ENCODE measurements at places on chromosomes 16 and 17.
A peak's percentile ranks its signal among the peaks of the same experiment; 100 is the strongest.

DNA sequence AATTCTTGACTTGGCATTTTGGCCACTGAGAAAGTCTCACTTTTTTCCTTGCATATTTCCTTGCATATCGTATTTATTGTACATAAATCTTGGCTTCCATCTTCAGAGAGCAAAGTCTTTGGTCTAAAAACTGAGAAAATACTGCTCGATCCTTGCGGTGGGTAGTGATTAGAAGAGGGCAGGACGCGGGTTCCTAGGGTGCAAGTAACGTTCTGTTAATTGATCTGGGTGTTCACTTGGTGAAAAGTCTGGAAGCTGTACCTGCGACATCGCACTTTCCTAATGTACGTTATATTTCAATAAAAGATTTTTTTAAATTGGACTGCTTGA is 758 bp upstream of the UBALD2 start:
- no peak for DNase-seq

DNA sequence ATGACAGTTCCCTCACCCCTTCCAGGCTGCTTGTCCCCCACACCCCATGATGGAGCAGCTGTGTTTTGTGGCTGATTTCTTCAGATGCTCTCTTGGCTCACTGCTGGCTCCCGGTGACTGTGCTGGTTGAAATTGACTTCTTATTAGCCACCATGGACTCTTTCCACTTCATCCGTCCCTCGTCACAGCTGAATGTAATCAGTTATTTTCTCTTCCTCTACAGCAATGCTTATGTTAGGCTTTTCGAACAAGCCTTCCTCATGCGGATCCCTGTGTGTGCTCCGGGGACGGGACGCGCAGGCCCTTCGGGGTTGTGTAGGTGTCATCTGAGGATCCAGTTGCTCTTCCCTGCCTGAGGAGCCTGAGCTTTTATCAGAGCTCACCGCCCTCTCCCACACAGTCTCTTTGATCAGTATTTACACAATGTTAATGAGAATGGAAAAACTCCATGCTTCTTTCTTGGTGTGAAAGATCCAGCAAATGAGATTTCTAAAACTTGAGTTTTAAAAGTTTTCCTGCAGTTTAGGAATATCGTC is 87.5 kb downstream of the RPTOR start:
- no peak for DNase-seq

DNA sequence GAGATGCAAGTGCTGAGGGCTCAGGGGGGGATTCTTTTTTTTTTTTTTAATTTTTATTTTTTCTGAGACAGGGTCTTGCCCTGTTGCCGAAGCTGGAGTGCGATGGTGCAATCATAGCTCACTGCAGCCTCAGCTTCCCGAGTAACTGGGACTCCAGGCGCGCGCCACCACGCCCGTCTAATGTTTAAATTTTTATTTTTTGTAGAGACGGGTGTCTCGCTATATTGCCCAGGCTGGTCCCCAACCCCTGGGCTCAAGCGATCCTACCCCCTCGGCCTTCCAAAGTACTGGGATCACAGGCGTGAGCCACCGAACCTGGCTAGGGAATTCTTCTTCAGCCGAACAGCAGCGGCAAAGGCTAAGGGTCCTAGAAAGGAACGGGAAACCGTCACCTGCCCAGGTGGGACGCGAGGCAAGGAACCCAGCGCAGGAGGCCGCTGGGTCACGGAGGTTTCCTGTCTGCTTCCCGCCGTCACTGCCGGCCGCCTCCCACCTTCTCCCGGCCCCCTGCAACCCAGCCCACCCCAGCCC is 13.3 kb upstream of the OR1F1 start:
- no peak for DNase-seq

GRCh38 chr17:73096211-73096610 is 3.7 kb upstream of the SLC39A11 start:
- DNase-seq: no peak

- DNase-seq: no peak
Observed at GRCh38 chr16:8541868-8542267, 48.4 kb downstream of the TMEM114 start.

GRCh38 chr16:10383626-10384025 is 2.2 kb upstream of the ATF7IP2 start:
- no peak for DNase-seq

- no peak for DNase-seq
Observed at GRCh38 chr17:10010752-10011151, 105.7 kb upstream of the RCVRN start.

DNA sequence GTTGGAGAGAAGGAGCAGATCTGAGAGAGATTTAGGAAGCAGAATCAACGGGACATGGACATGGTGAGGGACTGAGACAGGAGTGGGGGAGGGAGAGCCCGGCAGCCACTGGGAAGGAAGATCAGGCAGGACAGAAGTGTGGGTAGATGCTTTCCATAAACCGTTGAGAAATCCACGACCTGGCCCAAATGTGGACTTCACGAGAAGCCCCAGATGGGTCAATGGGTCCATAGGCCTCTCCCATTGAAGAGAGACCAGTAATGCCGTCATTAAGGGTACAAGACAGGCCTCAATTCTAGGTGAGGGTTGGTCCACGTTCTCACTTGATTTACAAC is 530 bp upstream of the CCL22 start:
- DNase-seq: no peak

DNA sequence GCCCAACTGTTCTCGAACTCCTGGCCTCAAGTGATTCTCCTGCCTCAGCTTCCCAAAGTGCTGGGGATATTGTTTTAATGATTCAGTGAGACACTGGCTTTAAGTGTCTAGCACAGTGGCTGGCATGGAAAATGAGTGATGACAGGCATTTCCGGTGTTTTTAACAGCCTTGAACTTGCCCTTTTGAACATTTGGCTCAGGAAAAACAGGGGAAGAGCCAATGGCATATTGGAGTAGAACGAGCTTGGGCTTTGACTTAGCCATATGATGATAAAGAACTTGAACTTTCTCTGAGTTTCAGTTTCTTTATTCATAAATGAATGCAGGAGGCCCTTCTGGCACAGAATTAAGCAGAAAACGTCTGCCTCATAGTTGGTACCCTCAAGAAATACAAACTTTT is 145.0 kb upstream of the HS3ST4 start:
- DNase-seq: no peak

GRCh38 chr17:1606352-1606985 is 22.2 kb downstream of the SLC43A2 start:
- DNase-seq: no peak

DNA sequence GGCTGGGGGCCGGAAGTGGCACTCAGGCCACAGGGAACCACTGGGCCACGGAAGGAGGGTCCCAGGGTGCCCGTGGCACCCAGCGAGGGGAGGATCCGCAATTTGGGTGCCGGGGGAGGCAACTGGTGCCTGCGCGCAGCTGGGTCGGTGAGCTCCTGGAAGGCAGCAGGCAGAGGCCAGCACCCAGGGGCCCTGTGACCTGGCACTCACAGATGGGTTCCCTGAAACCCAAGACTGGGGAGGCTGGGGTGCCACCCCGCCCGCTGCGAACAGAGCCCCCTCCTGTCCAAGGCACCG is 663 bp downstream of the SSTR5 start:
- no peak for DNase-seq

DNA sequence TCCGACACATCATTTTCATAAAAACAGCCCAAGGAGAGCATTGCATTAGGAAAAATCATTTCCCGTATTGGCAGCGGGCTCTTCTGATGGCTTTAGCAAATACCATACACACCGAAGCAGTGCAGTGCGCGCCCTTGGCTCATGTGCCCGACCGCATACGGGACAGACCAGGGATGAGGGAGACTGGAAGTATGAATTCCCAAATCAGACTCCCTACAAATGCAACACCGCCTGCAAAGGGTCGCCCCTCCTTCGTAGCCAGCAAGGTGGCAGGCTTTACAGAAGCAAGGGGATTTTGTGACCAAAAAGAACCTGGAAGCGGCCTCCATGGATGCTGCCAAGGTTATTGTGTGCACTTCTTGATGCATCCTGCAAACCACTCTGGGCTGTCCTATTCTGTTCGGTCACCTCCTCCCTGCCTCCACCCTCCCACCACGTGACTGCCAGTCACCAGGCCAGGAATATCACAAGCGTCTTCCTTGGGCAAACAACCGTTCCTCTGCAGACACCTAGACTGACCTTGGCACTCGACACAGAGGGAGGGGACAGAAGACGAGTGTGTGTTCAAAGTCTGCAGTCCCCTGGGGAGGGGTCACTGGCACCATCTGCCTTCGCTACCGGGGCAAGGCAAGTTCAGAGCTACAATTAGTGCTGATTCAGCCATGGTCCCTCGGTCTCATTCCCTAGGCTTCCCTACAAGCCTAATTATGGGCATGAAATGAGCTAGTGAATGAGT is 460.4 kb downstream of the SLC39A11 start:
- DNase-seq: no peak

DNA sequence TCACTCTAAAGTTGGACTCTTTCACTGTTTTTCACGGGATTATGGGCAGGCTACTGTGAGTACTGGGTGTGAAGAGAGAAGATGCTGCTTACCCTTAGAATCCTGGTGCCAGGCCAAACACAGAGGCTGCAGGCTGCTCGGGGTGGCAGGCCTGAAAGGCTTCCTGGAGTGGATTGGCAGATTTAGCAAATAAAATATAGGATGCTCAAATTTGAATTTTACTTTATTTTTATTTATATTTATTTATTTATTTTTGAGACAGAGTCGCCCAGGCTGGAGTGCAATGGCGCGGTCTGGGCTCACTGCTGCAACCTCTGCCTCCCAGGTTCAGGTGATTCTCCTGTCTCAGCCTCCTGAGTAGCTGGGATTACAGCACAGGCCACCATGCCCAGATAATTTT is 14.9 kb upstream of the STAC2 start:
- no peak for DNase-seq

GRCh38 chr17:75345514-75346167 is 56.4 kb upstream of the SLC25A19 start:
- DNase-seq: no peak

GRCh38 chr17:7293816-7294613 is 424 bp downstream of the YBX2 start:
- DNase-seq: peak; percentile 43

DNA sequence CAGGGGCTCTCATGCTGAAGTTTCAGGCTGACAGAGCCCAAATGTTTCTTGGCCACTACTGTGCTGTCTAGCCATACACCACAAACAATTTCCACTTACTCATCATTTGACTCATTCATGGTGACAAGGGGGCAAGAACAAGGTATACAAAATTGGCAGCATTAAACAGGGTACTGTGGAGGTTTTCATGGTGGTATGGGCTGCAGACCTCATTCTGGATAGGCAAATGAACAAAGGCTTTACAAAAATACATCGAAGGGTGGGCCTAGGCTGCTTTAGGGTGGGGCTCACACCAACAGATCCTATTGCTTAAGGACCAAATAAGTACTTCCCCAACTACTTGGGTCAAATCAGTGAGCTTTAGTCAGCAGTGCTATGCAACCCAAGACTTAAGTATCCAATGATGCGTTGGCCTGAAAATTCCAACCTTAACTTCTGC is 53.0 kb downstream of the N4BP1 start:
- no peak for DNase-seq

- DNase-seq: no peak
Observed at GRCh38 chr16:89748921-89749320, 27.6 kb downstream of the ZNF276 start.

DNA sequence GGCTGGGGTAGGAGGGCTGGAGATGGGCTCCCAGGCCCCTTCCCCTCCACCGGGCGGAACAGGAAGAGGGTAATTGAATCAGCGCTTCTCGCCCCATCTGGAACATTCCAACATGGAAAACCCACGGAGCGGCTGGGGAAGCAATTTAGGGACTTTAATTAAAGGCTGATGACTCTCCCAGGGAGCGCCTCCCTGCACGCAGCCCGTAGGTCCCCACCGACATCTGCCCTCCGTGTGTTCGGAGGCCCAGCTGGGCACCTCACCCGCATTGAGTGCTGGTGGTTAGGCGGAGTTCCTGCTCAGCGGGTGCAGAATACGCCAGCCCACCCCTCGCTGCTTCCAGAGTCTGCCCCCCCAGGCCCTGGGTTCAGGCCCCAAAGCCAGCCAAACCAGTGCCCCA is 10.0 kb downstream of the HS3ST6 start:
- no peak for DNase-seq

DNA sequence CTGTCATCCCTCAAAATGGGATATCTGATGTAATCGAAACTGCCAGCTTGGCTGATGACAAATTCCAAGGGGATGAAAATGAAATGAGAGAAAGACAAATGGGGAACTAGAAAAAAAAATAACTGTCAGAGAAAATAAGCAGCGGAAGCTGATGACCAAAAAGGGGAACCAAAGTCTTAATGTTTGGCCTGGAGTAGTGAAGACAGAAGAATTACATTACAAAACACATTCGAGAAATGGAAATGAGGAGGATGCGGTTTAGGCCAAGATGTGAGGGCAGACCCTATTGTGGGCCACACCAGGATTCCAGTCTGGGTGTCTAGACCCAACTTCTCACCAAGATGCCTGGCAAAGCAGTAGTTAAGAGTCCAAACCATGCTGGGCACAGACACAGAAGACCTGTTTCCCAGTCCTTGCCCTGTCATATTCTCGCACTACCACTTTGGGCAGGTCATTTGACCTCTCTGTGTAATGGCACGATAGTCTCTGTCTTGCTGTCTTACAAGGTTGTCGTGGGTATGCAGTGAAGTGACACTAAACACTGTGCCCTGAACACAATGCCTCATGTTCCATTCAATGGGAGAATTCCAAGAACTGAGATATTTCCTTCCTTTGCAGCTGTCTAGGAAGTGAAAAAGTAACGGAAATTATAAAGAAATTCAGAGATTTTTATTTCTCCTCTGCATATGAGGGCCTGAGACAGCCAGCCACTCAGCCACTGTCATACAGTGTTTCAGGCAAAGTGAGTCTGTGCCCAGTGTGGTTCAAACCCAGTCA is 12.3 kb upstream of the CCL2 start:
- no peak for DNase-seq

- DNase-seq: no peak
Observed at GRCh38 chr16:1942047-1942809, 771 bp downstream of the MSRB1 start.

DNA sequence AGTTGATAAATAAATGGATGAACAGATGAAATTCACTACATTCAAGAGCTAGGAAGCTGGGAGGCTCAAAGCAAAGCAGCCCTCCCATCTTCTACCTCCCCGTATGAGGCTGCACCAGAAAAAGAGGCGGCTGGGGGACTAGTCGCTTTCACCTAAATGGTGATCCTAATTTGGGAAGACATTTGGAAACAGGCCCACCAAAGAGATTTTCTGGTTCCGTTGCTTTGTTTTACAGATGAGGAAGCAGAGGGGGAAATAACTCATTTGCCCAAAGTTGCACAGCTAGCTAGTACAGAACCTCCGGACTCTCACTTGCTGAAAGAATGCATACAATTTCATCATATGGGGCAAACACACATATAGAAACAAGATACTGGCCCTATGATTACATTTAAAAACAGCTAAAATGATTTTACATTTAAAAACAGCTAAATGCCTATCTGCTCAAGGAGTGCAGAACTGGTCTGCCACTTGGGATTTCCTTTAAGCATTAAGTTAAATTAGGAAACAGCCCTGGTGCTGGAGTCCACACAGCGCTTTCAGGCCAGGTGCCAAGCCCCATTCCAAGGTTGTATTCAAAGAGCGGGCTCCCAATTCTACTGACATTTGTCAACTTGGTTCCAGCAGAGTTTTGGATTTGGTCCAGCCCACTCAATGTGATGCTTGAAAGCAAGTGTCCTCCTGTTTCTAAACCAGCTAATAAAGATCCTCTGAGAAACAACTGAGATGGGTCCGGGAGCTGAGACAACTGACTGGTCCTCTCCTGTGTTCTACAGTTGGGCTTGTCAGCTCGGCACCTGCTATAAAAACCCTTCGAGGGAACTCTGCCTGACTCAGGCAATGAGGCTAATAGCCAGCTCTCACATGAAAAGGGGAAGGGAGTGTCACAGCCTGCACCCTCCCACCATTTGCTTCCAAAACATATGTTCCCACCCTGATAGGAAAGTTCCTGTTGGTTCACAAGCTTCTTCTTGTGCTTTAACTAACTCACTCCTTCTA is 11.7 kb downstream of the ERN1 start:
- no peak for DNase-seq
